ENCODE measurements at places on chromosomes 12 and 14.
A peak's percentile ranks its signal among the peaks of the same experiment; 100 is the strongest.

DNA sequence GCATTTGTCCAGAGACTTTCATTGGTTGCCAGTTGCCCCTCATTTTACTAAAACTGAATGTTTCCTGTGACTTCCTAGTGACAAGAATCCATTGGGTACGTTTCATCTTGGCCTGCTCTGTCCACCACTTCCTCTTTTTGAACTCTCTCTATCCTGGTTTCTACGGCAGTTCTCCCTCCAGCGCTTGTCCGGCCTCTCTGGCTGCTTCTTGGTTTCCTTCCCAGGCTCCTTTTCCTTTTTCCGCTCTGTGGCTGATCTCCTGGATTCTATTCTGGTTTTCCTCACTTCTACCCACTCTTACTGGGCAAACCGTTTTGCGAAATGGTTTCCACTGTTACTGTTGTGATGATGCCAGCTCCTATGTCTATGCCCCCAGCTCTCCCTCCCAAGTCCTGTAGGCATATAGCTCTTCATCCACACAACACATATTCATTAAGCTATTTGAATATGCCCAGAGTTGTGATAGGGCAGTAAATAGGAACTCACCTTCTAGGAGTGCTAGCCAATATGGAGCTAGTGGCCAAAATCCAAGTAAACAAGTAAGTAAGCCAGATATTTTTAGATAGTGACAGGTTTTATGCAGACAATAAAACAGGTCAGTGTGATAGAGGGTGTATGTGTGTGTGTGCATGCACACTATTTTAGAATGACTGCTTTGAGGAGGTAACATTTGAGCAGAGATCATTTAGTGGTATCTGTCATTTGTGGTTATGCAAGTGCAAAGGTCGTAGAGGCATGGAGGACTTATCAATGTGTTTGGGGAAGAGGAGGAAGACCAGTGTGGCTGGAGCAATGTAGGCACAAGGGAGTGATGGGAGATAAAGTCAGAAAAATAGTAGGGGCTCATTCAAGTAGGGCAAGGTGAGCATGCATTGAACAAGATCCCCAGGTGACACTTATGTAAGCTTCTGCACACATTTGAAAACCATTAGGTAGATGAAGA, 27.9 kb upstream of the CTDSP2 start:
- no peak for ATAC-seq

DNA sequence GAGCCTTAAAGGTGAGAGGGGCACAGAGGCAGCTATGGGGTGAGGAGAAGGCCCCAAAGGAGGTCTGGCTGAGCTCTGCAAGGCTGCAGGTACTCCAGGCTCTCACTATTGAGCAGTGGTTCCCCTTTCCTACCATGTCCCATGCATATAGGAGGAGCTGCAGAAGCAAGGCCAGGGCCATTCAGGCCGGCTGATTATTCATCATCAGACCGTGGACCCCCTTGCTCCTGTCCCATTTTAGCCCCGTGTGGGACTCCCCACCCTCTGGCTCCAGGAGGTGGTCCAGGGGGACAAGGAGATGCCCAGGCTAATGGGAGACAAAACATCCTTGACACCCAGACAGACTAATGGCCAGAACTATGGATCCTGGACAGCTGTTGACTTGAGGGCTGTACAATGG, 3.1 kb downstream of the GPD1 start:
- no peak for ATAC-seq

- ATAC-seq, result no peak
These were observed 110.5 kb downstream of the PIWIL1 start for GRCh38 chr12:130448044-130448821.

GRCh38 chr12:40253936-40254335, 29.1 kb downstream of the LRRK2 start:
- ATAC-seq, result no peak

DNA sequence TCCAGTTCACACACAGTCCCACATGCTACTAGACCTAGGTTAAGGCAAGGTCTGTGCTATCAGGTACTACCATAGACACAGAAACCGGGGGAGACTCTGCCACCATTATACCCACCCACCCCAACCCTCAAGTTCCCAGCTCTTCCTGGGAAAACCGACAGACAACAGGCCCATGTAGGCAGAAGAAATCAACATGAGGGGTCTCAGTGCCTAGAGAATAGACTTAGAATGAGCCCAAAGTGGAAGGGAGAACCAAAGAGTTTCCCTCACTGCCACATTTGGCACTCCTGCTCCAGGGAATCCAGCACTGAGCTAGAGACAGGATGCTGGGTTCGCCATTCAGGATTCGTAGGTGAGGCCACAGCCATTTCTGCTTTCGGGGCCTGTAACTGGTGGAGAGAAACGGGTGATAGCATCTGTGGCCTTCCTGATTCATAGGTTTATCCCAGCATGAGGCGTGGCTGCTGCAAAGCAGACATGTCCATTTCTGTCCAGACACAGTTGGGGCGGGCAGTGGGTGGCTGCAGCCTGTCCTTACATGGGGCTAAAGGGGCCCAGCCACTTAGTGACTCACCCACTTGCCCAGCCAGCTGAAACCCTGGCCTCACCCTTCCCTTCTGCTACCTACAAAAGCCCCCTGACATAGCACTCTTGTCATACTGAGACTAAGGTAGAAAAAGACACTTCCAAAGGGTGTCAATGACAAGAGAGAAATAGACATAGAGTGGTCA, 69.4 kb downstream of the IRF2BPL start:
- ATAC-seq, result peak; percentile 34

DNA sequence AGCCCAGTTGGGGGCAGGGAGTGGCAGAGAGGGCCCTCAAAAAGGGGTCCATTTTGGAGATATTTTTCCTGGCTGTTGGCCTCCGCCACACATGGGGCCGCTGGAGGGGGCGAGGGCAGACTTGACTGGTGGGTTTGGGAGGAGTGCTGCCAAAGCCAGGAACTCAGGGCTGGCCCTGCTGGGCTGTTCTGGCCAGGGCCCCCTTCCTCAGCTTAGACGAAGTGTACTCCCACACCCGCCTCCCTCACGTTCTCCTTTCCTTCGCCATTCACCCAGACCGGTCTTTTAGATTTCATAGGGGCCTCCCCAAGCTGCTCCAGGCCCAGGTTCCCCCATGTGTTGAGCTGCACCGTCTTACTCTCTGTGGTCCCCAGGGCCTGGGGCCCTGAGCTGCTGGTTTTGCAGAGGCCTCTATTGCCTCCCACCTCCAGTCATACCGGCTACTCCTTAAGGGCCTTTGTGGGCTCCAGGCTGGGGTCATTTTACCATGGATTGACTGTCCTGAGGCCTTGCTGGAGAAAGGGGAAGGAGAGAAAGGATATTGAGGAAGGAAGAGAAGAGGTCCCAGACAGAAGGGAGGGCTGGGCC, 1.3 kb downstream of the KRT7 start:
- no peak for ATAC-seq

GRCh38 chr12:69658203-69658602, 40.9 kb downstream of the BEST3 start:
- no peak for ATAC-seq

All from SK-N-SH treated with all-trans-retinoic acid at 6 μM for 48 hours (cell line).